ENCODE measurements at places on chromosomes 2 and 18.

GRCh38 chr2:203559641-203560040 is 24.5 kb upstream of the RAPH1 start:
- no peak for DNase-seq

DNA sequence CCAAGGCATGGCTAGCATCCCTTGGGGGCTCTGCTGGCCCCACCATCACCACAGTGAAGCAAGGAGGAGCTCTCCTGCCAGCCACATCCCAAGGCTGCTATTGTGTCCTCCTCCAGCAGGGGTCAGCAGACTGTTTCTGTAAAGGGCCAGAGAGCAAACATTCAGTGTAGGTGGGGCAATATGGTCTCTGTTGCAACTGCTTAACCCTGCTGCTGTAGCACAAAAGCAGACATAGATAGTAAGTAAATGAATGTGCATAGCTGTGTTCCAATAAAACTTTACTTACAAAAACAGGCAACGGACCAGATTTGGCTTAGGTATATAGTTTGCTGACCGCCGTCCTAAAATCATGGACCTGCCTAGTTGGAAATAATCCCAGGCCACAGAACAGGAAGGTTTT is 36.4 kb upstream of the ZBTB7C start:
- DNase-seq, result peak; percentile 66

- peak; percentile 70 for DNase-seq
Measured at GRCh38 chr2:173210270-173211196, 134.9 kb downstream of the MAP3K20 start.

GRCh38 chr2:23513245-23513871 is 128.4 kb downstream of the KLHL29 start:
- DNase-seq, result no peak

DNA sequence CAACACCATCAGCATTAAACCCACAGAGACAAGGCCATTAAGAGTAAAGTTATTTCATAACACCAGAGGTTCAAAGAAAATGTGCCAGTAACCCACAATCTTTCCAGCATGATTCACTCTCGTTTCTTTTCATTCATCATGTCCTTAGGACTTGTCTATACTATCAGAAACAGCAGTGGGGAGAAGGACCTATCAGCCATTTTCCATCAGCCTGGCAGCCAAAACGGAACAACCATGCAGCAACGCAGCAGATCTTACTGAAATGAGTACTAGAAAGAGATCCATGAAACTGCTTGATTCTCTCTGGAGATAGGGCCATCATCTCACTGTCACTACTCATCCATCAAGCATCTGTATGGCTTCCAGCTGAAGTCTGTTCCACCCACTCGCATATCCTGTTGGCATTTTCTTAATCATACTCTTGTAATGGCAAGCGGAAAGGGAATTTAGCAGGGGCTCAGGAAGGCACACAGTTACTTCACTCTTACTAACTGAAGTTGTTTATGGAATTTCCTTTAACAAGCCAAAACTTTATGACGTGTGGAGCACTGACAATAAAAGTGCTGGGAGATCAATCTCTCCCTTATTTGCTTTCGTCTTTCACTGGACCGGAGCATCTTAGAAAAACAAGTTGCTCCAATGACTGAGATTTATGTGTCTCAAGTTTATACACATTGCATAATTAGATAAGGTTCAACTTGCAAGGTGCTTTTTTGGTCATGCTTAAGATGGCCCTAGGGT is 69.7 kb downstream of the EPHA4 start:
- DNase-seq, result no peak

- DNase-seq, result no peak
Measured at GRCh38 chr2:216885117-216885553, 25.3 kb upstream of the TNP1 start.

DNA sequence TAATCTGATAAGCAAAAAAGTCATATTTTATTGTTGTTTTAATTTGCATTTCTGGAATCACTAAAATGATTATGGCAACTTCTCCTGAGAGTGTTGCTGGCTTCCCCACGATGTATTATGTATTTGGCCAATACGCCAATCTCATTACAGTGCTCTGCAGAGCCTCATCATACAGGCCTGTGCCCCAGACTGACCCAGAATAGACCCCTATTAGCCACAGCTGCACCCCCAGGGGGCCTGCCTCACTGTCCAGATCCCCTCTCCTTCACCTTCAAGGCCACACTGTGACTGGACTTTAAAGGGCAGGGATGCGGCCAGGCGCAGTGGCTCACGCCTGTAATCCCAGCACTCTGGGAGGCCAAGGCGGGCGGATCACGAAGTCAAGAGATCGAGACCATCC is 17.4 kb upstream of the COX7A2L start:
- DNase-seq, result peak; percentile 51

- DNase-seq, result no peak
Measured at GRCh38 chr2:181471783-181472182, 14.6 kb downstream of the ITGA4 start.
